Hematopoietic multipotent progenitor cell treated with erythropoietin and hydrocortisone succinate and interleukin-3 and kit ligand, for 15 days (in vitro differentiated cells): ENCODE measurements at places on chromosomes 4 and X.

- no peak for DNase-seq
Measured at GRCh38 chr4:186724058-186724863, 605 bp upstream of the FAT1 start.

- no peak for DNase-seq
Measured at GRCh38 chr4:157104541-157104940, 28.6 kb downstream of the GLRB start.

GRCh38 chrX:74324131-74324530 is 20.2 kb downstream of the ZCCHC13 start:
- no peak for DNase-seq

DNA sequence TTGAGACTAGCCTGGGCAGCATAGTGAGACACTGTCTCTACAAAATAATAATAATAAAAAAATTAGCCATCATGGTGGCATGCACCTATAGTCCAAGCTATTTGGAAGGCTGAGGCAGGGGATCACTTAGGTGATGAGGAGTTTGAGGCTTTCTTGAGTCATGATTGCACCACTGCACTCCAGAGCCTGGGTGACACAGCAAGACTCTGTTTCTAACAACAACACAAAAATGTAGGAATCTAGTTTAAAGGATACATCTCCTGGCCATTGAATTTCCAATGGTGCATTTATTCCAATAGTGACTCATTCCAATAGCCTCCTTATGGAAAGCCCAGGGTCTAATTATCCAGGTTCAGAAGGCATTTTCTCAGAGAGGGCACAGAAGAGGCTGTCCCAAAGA is 21.9 kb upstream of the HERC6 start:
- no peak for DNase-seq

GRCh38 chr4:23921447-23921845 is 31.6 kb upstream of the PPARGC1A start:
- no peak for DNase-seq

DNA sequence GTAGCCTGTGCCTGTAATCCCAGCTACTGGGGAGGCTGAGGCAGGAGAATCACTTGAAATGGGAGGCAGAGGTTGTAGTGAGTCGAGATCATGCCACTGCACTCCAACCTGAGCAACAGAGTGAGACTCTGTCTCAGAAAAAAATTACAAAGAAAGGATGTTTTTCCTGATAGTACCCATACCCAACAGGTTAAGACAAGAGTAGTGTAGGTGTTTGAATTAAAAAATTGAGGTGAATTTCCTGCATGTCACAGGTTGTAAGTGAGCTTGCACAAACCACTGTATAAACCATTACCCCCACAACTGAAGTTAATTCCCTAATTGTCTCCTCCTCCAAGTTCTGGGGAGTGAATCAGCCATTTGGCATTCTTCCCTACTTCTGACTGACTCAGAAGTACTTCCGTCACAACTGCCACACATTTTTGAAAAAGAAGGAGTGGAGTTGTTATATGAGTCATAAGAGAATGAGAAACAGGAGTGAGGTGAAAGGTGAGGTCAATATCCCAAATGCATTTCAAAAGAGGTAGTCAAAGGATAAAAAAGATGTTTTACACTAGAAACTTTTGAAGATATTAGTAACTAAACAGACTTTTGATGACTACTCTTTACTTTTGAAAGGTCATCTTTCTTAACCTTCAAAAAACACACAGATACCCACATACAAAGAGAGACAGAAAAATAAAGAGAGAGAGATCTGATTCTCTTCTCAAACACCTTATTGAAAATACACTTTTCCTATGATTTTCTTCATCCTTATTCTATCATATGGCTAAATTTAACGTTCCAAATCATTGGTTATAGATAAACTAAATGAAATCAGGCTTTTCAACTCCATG is 134.5 kb downstream of the BTC start:
- no peak for DNase-seq

- no peak for DNase-seq
Measured at GRCh38 chr4:84778041-84778440, 188.4 kb downstream of the WDFY3 start.

DNA sequence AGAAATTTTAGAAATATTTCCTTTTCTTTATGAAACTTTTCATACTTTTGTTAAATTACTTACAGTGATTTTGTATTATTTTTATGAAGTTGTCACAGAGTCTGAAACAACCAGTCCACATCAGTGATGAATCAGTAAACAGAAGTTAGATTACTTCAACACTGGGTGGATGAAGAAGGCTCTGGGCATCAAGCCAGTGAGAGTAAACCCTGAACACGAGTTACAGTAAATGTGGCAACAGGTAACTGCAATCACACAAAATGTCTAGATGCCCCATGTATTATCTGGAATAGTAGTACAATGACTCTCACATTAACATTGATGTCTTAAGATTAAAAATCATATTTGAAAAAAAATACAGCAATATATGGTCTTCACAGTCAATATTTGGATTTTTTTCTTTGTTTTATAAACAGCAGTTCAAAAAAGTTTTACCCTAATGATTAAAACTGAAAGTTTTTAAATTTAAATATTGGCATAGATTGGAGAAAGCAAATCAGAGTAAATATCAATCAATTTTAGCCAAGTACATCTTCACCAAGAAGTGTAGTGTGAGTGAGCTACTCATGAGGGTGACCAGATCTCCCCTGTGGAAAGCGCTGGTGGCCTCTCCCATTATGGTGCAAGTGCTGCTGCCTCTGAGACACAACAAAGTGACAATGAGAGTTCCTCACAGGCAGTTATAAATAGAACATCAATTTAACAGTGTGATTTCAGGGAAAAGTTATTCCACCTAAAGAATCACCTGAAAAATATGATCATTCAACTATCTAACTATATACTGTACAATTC is 63.2 kb upstream of the UGT2B7 start:
- no peak for DNase-seq

DNA sequence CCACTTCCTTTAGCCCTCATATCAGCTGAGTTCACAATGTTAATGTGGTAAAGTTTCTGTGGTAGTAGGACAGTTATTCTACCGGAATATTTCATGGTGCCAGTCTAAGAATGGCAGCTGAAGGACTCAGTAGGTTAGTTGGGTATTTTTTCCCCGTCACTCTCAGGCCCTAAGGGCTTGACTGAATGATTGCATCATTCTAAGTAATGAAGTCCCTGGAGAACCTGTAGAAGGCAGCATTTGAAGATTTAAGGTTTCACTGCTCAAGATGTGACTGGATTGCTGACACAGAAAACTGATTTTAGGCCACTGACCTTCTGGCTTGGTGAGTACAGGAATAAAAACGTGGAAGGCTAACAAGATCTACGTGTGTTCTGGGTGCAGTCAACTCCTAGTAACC is 657.3 kb downstream of the PCDH19 start:
- DNase-seq = no peak

GRCh38 chr4:138182838-138183426 is 59.2 kb downstream of the SLC7A11 start:
- peak; percentile 53 for DNase-seq

DNA sequence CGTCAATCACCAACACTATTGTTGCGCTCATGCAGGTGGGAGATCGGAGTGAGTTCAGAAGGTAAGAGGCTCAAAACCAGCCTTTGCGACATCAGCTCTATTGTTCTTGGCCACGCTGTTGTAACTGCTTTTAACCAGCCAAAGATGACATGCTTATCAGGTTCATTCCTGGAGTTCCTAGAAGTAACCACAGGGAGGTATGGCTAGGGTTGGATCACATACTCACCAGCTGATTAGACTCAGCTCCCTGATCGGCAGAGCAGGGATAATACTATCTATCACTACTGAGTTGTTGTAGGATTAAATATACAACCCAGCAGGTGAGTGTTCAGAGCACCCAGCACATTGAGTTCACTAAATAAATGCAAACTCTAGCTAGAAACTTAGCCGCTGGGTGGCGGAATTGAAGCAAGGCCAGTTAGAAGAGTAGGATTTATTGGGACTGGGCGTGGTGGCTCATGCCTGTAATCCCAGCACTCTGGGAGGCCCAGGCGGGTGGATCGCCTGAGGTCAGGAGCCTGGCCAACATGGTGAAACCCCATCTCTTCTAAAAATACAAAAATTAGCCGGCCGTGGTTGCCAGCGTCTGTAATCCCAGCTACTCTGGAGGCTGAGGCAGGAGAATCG is 12.4 kb downstream of the SLC34A2 start:
- DNase-seq = no peak

DNA sequence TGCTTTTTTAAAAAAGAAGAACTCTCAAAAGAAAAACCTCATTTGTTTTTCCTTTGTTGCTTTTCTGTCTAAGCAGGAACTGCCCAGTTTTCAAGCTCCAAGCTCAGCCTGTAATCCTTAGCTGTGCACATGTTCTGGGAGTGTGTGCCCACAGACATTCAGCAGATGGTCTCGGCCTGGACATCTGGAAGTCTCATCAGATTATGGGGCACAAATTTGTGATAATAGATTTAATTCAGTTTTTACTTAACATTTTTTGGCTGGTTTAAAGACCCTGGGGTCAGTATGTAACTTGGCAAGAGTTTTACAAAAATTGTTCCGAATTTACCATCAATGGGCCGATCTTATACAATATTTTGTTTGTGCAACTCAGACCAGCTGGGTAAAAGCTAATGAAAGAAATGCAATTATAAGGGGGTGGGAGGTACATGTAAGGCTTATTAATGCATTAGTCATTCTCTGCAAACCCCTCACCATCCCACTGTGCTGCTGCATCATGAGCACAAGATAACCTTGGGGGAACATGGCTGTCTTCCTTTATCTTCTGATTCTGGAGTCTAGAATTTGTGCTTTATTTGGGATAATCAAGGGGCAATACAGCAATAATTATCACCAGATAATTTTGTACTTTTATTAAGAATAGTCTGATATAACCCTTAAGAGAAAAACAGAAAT is 86.9 kb upstream of the PHOX2B start:
- no peak for DNase-seq

DNA sequence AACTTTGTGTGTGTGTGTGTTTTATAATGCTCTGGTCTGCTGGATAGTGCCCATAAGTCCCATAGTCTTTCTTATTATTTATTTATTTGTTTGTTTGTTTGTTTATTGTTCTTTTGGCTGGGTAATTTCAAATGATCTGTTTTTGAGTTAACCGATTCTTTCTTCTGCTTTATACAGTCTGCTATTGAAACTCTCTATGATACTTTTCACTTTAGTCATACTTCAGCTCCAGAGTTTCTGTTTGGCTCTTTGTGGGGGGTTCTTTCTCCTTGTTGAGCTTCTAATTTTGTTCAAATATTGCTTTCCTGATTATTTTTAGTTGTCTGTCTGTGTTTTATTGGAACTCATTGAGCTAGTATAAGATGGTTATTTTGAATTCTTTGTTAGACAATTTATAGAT is 10.0 kb downstream of the CXCL3 start:
- no peak for DNase-seq

- DNase-seq = no peak
Measured at GRCh38 chr4:186472948-186473347, 82.4 kb downstream of the MTNR1A start.

DNA sequence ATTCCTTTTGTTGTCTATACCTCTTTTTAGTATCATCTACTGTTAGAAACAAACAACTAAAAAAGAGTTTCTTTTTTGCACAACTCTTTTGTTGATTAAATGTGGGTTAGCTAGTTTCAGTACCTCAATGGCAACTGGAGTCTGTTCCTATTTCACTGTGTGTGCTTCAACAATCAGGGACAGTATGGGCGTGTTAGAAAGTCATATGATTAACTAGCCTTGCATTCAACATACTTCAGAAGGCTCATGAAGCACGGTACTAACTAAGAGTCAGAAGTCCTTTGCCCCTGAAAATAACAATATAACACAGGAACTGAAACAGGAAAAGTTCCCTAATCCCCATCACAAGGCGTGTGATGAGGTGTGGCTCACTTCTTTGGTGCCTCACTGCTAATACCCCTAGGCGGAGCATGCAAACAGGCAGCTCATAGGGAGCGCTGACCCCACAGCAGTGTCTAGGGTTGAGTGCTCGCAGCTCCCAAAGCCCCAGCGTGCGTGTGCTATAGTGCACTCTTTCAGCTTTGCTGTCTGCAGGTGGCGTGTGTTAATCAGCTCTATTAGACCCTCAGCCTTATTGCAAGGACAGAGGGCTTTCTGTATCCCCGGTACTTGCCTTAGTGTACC is 203.1 kb upstream of the NDST3 start:
- DNase-seq = no peak

GRCh38 chr4:187685247-187685646 is 310.3 kb upstream of the ZFP42 start:
- no peak for DNase-seq

- peak; percentile 80 for DNase-seq
Measured at GRCh38 chr4:7843831-7844593, 95.6 kb downstream of the AFAP1 start.

DNA sequence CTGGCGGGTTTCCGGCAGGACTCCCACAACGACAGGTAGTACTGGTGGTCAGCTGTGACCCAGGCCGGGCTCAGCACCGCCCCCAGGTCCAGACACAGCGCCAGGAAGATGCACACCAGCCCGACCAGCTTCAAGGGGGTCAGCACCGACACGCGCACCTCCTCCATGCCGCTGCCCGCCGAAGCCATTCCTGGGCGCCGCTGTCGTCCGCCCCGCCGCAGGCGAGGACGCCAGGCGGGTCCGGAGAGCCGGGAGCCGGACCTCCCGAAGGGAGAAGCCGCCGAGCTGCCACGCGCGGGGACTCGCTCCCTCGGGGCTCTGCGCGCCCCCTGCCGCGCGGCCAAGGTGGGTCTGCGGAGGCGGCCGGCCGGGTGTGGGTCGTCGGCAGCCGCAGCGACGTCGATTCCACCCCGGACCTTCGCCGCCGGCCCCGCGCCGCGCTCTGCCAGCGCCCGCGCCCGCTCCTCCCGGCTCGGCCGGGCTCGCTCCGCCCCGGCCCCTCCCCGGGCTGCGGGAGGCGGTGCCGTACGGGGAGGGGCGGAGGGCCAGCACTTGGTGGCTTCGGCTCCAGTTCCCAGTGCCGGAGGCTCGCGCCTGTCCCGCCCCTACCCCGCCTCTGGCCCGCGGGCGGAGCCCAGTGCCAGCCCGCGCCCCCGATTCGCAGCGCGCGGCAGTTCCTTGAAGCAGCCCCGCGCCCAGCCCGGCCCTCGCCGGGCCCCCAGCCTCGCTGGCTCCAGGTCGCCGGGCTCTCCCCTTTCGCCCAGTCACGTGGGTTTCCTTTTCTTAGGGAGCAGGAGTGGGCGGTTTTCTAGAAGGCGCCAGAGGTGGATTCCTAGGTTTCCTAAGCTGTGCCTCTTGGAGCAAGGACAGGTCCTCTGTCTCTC is at the start of gene TMEM47:
TMEM47 (minus strand) TSS at position 444 of the 884 bp plus-strand sequence; CDS start at position 188, 256 bp downstream.
- no peak for DNase-seq

GRCh38 chr4:97587912-97588311 is 555.4 kb downstream of the STPG2 start:
- DNase-seq = no peak

DNA sequence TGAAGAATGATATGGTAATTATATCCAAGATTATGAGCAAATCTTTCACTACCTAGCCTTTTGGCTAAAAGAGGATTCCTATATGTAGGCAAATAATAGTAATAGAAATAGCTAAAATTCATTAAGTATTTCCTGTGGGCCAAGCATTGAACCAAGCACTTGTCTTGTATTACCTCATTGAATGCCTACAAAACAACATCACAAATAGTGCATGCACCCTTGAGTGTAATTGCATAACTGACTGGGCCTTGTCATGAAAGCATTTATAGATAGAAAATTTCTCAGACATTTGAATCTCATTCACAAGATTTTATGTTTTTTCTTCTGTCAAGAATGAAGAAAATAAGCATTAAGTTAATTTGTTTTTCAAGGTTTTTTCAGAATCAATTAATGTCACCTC is 3.9 kb upstream of the HPGDS start:
- no peak for DNase-seq
